H9 (cell line): ENCODE measurements at places on chromosomes 4 and X.
A peak's percentile ranks its signal among the peaks of the same experiment; 100 is the strongest.

- no peak for DNase-seq
These were observed 116.4 kb upstream of the LSM6 start for GRCh38 chr4:146059151-146059550.

GRCh38 chr4:100516225-100516624, 1.6 kb downstream of the EMCN start:
- DNase-seq = no peak

DNA sequence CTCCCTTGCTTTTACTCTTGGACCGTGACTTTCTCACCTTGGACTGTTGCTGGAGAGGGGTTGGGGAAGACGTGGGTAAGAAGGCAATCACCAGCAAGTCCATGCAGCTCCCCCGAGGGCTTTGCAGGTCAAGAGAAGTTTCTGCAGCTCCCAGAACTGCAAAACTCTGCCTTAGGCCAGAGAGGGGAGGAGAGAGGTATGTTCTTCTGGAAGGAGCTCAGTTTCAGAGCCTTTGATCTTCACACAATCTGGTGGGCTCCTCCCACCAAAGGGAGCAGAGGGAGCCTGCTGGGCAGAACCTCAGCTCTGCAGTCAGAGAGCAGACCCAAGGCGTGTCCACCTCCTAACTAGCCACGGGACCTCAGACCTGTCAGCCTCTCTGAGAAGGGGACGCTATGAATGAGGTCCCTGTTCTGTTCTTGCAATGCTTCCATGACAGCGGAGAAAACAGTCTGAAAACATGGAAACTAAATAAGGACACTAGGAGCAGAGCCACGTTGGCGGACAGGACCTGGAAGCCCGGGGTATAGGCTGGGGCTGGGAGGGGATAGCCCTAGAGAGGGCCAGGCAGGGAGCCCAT, 92.8 kb downstream of the EVC2 start:
- no peak for DNase-seq

- no peak for DNase-seq
These were observed 498.9 kb downstream of the INPP4B start for GRCh38 chr4:142347241-142347640.

DNA sequence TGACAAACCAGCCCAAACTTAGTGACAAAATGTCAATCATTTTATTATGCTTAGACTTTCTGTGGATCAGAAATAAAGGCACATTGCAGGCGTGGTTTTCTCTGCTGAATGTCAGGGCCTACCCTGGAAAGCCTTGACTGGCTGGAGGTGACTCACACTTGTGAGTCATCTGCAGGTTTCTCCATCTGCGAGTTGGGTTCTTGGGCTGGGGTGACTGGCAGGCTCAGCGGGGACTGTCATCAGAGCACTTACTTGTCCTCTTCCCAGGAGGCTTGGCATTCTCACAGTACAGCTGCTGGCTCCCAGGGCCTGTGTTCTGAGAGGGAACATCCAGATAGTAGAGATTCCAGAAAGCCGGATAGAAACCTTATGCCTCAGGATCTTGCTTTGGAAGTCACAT, 153.8 kb upstream of the AGA start:
- DNase-seq = peak; percentile 84

DNA sequence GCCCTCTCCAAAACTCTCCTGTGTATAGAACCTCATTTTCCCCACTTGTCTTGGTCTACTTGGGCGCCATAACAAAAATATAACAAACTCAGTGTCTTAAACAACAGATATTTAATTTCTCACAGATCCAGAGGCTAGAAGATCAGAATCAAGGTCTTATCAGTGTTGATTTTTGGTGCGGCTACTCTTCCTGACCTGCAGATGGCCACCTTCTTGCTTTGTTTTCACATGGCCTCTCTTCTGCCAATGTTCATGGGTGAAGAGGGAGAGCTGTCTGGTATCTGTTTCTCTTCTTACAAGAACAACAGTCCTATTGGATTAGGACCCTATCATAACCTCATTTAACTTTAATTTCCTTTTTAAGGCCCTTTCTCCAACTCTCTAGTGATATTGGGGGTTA, 177.3 kb downstream of the PABPC4L start:
- no peak for DNase-seq

- no peak for DNase-seq
These were observed 598.7 kb downstream of the EPHA5 start for GRCh38 chr4:65071564-65071963.

GRCh38 chr4:65482410-65482809, 187.9 kb downstream of the EPHA5 start:
- no peak for DNase-seq

- DNase-seq = no peak
These were observed 79.8 kb downstream of the HCCS start for GRCh38 chrX:11190745-11191510.

DNA sequence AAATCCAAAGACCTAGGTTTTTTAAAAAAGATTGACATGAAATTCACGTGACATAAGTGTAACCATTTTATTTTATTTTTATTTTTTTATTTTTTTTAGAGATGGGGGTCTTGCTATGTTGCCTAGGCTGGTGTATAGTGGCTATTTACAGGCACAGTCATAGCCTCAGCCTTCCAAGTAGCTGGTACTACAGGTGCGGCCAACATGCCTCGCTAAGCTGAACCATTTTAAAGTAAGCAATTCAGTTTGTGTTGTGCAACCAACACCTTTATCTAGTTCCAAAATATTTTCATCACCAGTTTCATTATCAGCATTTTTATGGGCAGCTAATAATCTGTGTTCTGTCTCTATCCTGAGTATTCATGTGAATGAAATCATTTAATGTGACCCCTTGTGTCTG, 107.5 kb upstream of the ENPEP start:
- no peak for DNase-seq

- DNase-seq = no peak
These were observed 5.7 kb upstream of the TMEM150C start for GRCh38 chr4:82567444-82567843.

- DNase-seq = no peak
These were observed 297.2 kb upstream of the LDB2 start for GRCh38 chr4:17195461-17196275.

DNA sequence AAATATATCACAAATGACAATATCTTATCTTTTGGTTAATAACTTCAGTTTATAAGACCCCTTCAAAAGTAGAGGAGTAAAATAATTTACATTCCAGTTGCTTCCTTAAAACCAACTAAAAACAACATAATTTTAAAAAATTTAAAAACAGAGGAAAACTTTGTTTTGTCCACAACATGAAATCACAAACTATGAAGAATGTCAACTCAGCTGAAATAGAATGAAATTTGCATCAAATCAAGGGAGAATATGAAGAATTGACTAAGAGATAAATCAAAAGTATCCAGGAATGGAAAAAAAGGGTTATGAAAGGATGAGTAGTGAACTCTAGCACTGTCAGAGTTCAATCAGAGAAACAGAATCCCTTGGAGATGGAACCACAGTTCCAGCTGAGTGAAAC, 2.2 kb upstream of the YY2 start:
- DNase-seq = no peak

DNA sequence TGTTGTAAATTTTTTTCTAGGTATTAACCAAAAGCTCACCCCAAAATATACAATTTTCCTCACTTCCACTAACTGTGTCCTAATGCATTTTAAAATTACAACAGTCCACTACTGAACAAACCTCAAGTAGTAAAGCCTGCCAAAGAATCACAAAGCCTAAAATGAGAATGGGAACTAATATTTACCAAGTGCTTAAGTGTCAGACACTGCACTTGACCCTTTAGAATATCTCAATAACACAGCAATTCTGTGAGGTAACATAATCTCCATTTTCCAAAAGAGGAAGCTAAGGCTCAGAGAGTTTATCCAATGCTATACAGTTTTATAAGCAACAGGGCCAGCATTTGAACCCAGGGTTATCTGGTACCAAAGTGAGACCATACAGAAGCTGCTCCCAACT, 4.9 kb downstream of the SLC9A7 start:
- no peak for DNase-seq

GRCh38 chrX:94775640-94776039, 1101.6 kb downstream of the FAM133A start:
- DNase-seq = no peak

DNA sequence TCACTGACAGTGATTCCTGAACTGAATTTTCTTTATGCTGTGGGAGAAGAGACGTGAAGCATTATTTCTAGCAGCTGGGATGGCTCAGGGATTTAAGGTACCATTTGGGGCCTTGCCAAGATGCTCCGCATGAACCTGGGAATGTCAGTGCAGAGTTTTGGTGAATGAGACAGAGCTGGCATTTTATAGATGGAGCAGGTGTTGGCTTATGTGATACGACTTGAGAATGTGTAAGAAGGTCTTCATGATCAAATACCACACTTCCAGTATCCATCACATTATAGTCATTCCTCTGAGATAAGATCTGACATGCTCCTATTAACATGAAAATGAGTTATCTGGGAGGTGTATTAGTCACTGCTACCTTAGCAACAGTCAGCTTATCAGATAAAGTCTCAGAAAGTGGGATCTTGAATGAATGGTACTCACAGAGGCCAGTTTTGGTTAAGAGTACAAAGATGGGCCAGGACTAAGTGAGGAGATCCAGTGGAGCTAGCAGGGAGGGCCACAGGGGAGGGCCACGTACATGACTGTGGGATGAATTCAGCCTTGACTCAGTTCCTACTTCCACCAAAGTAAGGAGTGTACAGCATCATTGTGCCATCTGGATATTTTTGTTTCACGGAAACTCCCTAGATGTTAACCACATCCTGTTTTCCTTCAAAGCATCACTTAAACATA, 116.7 kb downstream of the SPCS3 start:
- no peak for DNase-seq

DNA sequence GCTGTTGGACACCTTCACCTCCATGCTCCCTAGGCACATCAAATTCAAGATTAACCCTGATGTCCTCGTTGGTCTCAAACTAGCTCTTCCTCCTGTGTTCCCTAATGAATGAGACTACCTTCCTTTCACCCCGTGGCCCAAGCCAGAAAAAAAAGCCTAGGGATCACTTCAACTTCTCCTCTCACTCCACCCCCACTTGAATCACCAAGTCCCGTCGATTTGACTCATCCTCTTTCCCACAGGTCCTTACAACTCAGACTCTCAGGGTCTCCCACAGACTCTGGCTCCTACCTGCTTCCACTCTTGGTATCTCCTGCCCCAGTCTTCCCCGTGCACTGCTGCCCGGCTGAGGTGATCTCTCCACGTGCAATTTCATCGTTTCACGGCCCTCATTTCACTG, 8.5 kb downstream of the SLC25A43 start:
- DNase-seq = no peak
